GM04503 (cell line): ENCODE measurements at places on chromosomes 3 and 15.
A peak's percentile ranks its signal among the peaks of the same experiment; 100 is the strongest.

DNA sequence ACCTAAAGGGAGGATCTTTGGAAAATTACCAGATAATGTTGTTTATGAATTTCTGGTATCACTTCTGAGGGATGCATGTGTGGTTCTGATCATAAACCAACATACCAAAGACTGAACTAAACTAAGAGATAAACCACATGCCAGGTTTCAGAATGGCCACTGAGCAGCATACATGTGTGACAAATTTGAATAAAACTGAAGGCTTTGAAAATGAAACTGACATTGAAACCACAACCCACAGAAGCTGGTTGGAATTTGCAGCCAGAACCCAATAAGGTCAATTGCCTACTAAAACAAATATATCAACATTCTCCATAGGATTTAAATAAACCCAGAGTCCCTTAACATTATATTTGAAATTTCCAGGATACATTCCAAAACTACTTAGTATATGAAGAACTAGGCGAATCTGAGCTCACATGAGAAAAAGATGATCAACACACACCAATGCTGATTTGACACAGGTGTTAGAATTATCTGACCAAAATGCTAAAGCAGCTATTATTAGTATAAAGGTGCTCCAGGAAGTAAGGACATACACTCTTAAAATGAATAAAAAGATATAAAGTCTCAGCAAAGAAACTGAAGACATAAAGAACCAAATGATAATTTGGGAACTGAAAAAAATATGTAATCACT is 125.0 kb downstream of the ZNF280D start:
- DNase-seq = no peak

GRCh38 chr15:26713498-26713897 is 59.4 kb downstream of the GABRB3 start:
- no peak for DNase-seq

GRCh38 chr3:71025010-71025409 is 558.5 kb downstream of the FOXP1 start:
- DNase-seq = no peak

- no peak for DNase-seq
Measured at GRCh38 chr3:27935492-27935891, 213.4 kb upstream of the EOMES start.

DNA sequence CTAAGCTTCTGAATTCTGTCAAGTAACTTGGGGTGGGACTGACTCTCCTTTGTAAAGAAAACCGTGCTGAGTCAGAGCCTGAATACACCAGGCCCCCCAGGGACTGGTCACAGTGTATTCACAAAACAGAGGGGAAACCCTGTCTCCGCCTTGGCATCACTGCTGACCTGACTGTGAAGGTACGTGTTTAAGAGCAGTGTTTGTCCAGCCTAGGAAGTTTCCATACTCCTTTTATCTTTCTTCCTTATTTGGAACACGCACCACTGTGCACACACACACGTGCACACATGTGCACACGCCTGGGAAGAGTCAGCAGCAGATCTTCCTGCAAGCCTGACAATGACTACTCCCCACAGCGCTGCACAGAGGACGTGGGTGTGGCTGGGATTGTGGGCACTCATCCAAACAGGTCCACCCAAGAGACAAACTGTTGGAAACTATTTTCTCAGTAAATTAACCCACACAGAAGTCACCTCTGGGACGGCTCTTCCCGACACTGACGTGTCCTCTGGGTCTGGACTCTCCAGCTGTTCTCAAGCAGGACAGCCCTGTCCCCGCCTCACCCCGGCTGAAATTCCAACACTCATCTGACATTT is 87.7 kb downstream of the ATP10A start:
- DNase-seq = peak; percentile 81

DNA sequence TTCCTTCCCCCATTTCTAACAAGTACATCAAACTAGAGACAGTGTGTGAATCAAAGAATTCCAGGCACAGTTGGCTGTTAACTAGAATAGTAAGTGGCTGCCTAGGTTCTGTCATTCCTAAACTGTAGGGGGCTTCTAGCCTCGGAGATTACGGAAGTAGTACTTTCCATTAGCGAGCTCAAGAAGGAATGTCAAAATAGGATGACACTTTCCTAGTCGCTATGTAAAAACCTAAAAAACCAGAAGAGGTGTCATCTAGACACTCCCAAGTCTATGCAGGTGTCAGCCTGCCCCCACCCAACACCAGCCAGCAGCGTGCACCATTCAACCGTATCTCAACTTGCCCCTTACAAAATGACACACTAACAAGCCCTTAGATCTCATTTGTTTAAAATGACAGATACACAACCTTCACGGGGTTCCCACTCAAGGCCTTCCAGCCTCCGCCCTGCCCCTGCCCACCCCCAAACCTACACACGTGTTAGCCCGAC is 874 bp downstream of the INO80 start:
- DNase-seq = no peak

- no peak for DNase-seq
Measured at GRCh38 chr3:24540821-24541220, 46.2 kb upstream of the THRB start.

- DNase-seq = no peak
Measured at GRCh38 chr3:152609891-152610290, 225.0 kb upstream of the P2RY1 start.

- DNase-seq = no peak
Measured at GRCh38 chr3:179872842-179873241, 163.9 kb downstream of the PEX5L start.

DNA sequence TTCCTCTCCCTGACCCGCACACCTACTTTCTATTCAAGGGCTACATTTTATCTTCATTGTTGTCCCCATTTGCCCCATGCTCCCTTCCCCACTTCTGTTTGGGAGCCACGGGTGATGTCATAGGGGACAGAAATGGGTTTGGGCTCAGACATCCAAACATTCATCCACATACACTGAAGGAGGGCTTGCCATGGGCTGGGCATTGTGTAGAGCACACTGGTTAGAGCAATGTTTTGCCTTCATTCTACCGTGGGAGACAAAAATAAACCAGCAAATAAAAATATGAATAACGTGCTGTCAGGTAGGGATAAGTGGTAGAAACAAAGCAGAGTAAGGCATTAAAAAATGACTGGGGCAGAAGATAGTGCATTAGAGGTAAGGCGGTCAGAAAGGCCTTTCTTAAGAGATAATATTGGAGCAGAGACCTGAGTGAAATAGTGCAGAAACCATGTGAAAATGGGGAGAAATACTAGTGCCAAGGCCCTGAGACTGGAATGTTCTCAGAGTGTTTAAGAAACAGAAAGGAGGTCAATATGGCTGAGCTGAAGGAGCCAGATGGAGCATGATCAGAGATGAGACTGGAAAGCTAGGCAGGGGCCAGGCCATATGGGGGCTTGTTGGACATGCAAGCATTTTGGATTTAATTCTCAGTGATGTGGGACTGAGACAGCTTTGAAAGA is 40.9 kb upstream of the CLSTN2 start:
- DNase-seq = no peak
